ENCODE measurements at places on chromosomes 6 and 20.

DNA sequence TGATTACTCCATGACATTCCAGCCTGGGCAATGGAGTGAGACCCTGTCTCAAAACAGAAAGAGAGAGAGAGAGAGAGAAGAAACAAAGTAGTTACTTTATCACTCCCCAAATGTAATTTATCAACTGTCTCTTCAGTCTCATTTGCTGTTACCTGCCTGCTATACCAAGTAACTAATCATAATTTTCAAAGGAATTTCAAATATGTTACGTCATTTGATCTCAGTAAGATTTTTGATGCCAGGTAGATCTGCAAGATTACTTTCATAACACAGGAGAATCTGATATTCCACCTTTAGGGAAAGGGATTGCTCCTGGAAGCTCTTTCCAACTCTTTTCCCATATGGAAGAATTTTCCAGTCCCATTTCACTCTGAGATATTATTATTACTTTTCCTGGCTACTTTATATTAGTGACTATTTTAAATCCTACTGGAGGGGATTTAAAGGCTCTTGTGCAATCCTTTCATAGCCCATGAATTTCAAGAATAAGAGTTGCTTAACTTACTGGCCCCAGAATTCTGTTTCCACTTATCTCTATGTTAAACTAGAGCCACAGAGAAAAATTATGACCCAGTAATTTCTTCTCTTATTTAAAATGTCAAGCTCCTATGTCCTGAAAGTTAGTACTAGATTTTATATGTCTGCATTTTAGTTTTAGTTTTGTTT lies 390.2 kb upstream of the FLRT3 start:
- no peak for DNase-seq

DNA sequence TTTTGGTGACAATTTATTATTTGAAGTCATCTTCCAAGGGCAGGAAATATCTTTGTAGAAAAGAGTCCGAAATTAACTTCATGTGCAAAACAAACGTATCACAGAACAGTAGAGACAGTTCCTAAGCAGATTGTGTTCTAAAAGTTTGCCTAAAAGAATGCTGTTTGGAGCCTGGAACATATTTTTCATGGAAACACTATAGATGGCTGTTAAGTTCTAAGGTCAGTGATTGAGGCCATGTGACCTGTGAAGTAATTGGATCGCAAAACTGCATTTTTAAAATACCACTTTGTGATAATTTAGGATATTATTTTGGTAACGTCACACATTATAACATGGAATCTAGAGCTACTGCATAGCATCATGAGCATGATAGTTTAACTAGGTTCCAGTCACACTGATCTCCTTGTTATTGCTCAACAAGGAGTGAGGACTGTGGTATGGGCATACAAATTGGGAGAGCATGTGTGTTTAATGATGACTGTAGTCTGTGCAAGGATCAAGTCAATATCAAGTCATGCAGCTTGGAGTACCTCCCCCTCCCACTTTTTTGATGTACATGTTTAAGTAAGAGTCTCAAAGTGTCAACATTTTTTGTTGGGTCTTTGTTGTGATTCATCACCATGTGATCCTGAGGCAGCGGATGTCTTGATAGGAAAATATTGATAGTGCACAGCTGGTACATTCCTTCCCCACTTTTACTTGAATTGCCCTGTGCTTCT lies 609.3 kb upstream of the CITED2 start:
- DNase-seq: no peak

DNA sequence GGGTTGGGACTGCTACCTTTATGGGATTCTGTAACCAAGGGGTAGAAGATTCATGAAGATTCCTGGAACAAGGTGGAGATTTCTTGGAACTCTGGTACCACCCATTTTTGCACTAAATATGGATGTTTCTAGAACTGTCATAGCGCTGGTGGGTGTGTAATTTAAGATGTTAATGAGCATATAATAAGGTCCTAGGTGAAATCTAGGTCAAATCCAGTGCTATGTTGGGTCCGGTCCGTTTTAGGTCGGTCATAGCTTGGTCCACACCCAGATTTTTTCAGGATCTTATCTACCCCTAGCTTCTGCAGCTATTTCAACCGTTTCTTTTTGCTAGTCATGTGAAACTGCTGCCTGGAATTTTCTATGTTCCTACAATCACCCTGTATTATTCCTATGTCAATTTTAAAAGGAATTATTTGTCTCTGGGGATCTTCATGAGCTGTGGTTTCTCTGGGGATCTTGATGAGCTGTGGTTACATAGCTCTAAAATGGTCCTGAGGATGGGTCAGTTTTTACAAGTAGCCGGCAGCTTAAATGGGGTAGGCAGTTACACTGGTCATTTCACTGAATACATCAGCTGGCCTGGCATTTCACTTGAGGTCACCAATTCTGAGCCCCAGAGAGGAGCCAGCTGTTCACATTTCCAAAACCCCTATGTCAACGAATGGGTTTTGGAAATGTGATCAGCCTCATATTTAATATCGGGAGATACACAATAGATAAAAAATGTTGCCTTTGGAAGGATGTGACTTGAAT lies 652.3 kb upstream of the FLRT3 start:
- no peak for DNase-seq

GRCh38 chr20:44138867-44139266 lies 48.1 kb downstream of the JPH2 start:
- DNase-seq: no peak

- no peak for DNase-seq
Observed at GRCh38 chr6:32627249-32627648, 10.0 kb upstream of the HLA-DQA1 start.
